ENCODE measurements at places on chromosomes 2 and 18.

DNA sequence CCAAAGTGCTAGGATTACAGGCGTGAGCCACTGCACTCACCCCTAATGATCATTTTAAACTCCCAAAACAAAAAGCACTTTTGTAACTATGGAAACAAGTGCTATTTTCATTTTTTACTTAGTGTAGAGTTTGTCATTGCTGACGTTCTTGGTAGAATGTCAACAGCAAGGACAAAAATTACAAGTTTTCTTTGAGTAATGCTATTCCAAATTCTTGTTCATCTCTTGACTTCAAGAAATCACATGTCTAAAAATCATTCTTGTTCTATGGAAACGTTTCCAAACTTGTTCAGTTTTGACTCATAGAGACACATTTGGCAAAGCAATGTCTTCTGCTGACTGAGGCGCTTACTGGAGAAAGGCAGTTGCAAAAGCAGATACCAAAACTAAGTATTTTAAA is 82.6 kb downstream of the MBP start:
- DNase-seq, result no peak

GRCh38 chr2:144686518-144687215 is 166.7 kb upstream of the ZEB2 start:
- no peak for DNase-seq

DNA sequence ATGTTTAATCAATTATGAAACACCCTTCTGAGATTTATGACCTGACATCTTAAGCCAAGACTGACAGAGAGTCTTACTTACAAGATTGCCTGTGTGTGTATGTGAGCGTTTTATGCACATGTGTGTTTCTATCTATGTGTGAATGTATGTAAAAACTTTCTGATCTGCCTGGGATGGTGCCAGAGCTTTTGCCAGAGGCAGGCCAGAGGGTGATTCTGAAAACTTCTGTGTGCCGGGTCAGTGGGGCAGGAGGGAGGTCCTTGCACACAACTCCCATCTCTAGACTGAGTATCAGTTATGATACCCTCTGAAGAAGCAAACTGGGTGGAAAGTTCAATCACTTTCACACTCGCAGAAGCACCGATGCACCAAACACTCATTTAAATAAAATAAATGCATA is 335.0 kb upstream of the NT5C1B start:
- DNase-seq, result no peak

DNA sequence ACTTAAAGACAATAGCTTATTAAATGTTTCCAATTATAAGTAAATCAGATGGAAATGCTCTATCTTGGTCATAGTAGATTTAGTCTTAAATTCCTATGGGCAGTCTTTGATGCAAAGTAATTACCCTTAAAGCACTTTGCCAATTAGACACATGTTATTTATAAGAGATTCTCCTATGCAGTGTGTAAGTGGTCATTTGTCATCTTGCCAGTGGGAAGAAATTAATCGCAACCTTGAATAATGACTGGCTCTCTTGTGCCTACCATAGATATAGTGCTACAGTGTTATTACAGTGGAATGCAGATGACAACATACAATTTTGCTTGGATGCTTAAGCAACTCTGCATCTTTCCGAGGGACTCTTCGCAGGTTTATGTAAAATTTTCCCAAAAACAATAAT is 311.0 kb upstream of the THUMPD2 start:
- DNase-seq, result no peak

GRCh38 chr2:34012715-34013302 is 413.7 kb upstream of the FAM98A start:
- no peak for DNase-seq

GRCh38 chr2:201789395-201789794 is 8.7 kb upstream of the ALS2 start:
- DNase-seq, result no peak

DNA sequence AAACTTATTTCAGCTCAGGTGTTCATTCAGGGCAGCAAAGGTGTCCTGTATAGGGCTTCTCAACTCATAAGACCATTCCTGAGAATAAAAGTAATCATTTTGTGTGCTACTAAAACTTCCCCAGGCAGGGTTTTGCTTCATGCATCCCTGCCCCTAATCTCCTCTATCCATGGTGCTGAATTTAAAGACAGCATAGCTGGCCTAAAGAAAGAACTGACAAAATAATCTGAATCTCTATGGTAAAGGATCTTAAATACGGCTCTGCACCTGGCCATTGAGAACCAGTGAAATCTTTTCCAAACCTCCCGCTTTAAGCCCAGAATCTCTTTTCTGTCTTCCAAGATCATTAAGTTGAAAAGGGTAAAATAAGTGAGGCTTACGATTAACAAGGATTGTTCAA is 292.1 kb upstream of the KLHL29 start:
- no peak for DNase-seq

GRCh38 chr2:3142961-3143571 is 234.6 kb downstream of the EIPR1 start:
- DNase-seq, result no peak

GRCh38 chr2:200845194-200845593 is 19.3 kb downstream of the CLK1 start:
- no peak for DNase-seq

Measured in smooth muscle cell of the brain vasculature (primary cell).